ENCODE measurements at places on chromosomes 4 and X. TPM values are rescaled to one million over a fixed set of nuclear protein-coding genes. Genes with fewer than 3 reads are reported as not detected.

GRCh38 chrX:38138900-38139299 is 81.8 kb downstream of the SRPX start:
- H3K36me3 ChIP-seq: no peaks in the 10 kb centered on the region
- H3K27ac ChIP-seq: no peak overlapping the region
- H3K4me3 ChIP-seq: no peak overlapping the region
- no peaks in the 10 kb centered on the region for H3K4me1 ChIP-seq
- DNase-seq: no peak
- H3K27me3 ChIP-seq: no peaks in the 10 kb centered on the region

- no peak overlapping the region for H3K27ac ChIP-seq
- no peaks in the 10 kb centered on the region for H3K27me3 ChIP-seq
Measured at GRCh38 chr4:16725252-16725651, 173.2 kb downstream of the LDB2 start.

DNA sequence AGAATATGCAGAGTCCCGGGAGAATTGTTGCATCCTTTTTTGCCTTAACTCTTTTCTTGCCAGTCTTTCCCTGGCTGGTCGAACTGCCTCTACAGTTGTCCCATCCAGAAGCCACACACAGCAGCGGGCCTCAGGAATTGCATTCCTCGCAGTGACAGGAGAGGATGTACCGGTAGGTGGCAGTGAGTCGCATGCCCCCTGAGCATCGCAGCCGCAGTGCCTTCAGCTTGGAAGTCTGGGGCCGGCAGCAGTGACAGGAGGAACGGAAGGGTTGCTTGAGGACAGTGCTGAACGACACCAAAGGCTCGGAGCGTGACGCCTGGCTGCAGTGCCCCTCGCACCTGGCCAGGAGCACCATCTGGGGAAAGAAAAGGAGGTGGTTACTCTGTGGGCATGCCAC is 23.5 kb downstream of the NDP start:
- no peak overlapping the region for H3K27ac ChIP-seq
- no peaks in the 10 kb centered on the region for H3K27me3 ChIP-seq
- peaks cover 3% of the 10 kb centered on the region for H3K4me1 ChIP-seq
- DNase-seq: no peak
- H3K36me3 ChIP-seq: no peaks in the 10 kb centered on the region

- H3K36me3 ChIP-seq: no peaks in the 10 kb centered on the region
- H3K27me3 ChIP-seq: no peaks in the 10 kb centered on the region
- no peak for DNase-seq
- no peak overlapping the region for H3K27ac ChIP-seq
Measured at GRCh38 chr4:39178706-39179105, 3.6 kb upstream of the WDR19 start.

RAI2 gene
- 32.8 TPM for total RNA-seq

DNA sequence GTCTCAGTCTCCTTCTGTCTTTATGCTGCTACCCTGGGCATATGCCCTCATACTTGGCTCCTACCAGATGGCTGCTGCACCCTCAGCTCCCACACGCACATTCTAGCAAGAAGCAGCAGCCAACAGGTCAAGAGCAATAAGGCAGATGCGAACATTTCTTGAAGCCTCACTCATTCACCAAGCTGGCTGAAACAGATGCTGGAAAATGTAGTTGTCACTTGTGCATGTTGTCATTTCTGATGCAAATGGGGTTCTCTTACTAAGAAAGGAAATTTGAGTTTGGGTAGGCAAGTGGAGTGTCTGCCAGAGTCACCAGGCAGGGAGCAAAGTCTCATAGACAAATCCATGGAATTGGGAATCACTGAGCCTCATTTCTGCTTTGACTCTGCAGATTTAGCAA is 57.4 kb upstream of the SORBS2 start:
- peak; percentile 77 for DNase-seq
- H3K27me3 ChIP-seq: no peaks in the 10 kb centered on the region
- no peak overlapping the region for H3K27ac ChIP-seq
- H3K4me1 ChIP-seq: peaks cover 10% of the 10 kb centered on the region

DNA sequence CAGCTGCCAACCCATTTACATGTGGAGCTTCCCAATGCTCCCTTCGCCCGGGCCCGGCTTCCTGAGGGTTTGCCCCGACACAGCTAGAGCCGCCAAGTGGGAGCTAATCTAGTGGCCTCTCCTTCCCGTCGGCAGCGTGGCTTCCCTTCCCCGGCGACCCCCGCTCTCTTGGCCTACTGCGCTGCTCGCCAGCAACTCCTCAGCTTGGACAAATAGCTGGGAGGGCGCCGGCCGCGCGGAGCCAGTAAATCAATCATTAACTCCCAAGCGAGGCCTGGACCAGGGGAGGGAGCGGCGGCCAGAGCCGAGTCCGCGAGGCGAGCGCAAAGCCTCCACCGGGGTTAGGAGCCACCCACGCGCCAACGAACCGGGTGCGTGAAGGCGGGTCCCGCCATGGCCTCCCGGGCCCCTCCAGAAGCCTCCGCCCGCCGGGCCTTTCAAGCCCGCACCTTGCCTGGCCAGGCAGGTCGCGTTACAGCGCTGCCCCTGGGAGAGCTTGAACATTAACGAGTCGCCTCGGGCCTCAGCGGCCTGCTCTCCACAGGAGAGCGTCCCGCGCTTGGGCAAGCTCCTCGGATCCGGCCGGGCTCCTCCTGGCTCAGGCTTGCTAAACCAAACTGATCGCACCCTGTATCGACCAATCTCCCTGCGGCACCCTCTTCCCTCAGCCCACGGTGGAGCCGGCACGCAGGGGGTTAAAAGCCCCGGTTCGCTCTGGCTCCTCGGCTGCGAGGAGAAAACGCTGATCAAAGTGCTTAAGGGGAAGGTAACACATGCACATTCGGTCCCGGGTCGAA is 10.6 kb upstream of the BCOR start:
- H3K4me1 ChIP-seq: peaks cover 31% of the 10 kb centered on the region
- H3K4me3 ChIP-seq: peak overlapping the region; percentile 59
- no peaks in the 10 kb centered on the region for H3K36me3 ChIP-seq
- no peak for DNase-seq
- H3K27ac ChIP-seq: peak overlapping the region; percentile 95
- peaks cover 14% of the 10 kb centered on the region for H3K27me3 ChIP-seq

GAGE12J gene
- not detected for total RNA-seq

HMGB2 gene
- 35.7 TPM for total RNA-seq

- no peaks in the 10 kb centered on the region for H3K36me3 ChIP-seq
- no peaks in the 10 kb centered on the region for H3K4me1 ChIP-seq
- no peak for DNase-seq
- H3K27me3 ChIP-seq: no peaks in the 10 kb centered on the region
Measured at GRCh38 chr4:3852711-3853110, 86.5 kb downstream of the ADRA2C start.

DNA sequence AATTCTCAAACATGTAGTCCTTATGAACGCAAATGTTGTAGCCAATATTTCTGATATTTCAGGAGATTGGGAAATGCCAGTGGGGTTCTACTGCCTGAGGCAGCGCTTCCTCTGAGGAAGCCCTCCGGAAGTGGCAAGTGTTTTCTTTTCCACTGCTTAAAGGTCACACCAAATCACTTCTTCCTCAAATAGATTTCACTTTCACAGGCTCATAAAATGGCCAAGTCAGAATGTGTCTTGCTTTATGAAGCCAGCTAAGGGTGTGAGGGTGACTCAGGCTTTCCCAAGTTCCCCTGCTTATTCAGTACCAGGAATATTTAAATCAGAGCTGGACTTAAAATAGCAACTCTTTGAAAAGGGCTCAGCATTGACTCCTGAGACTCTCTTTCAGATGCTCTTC is 514.2 kb upstream of the DIPK2B start:
- H3K36me3 ChIP-seq: no peaks in the 10 kb centered on the region
- no peak overlapping the region for H3K27ac ChIP-seq
- H3K4me3 ChIP-seq: no peak overlapping the region
- no peaks in the 10 kb centered on the region for H3K27me3 ChIP-seq

DNA sequence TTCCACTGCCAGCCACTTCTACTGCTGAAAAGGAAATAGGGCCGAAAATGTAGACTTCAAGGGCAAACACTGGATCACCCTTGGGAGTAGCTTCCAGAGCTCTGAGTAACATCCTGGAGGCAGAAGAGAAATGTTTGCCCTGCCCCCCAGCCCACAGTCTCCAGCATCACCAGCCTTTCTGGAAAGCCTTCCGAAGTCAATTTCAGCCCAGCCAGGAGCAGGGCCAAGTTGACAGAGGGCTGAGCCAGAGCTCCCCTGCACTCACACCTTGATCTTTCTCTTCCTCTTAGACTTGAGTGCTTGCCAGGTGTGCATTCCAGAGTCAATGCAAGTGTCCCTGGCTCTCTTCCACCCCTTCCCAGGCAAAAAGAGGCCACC is 35.2 kb downstream of the SLC25A5 start:
- no peaks in the 10 kb centered on the region for H3K36me3 ChIP-seq
- peak overlapping the region; percentile 15 for H3K27ac ChIP-seq
- H3K27me3 ChIP-seq: no peaks in the 10 kb centered on the region
- H3K4me3 ChIP-seq: no peak overlapping the region

DNA sequence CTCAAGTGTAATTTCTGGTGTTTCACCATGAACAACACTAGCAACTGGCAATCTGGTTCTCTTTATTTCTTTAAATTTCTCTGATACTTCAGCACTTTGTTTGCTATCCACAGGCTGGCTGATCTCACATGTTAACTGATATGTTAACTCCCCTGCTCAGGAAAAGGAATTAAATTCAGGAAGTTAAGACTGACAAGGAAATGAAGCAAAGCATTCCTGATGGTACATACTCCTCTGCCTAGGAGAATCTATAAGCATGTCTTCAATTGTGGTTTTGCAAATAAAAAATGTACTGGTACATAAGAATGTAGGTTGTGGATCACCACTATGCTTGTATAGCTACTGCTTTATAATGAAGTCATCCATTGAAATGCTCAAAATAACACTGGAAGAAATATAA is 1119.2 kb upstream of the INTU start:
- no peak overlapping the region for H3K4me3 ChIP-seq
- no peaks in the 10 kb centered on the region for H3K36me3 ChIP-seq
- no peak overlapping the region for H3K27ac ChIP-seq
- no peak for DNase-seq

DNA sequence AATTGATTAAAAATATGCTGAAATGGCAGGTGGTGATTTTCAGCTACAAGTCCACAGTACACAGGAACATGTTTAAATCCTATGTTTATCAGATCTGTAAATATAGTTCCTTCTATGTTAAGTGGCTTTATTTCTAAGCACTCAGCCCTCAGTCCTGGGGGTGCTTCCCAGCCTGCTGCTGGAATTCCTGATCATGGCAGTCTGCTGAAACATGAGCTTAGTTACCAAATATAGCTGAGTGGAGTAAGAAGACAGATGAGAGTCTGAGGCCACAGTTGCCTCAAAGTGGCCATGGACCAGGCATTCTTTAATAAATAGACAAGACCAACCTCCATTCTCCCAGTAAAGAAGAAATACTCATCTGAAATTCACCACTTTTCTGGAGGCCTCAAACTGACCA is 17.1 kb upstream of the DDX60 start:
- H3K27me3 ChIP-seq: no peaks in the 10 kb centered on the region
- no peak for DNase-seq
- no peaks in the 10 kb centered on the region for H3K4me1 ChIP-seq
- H3K36me3 ChIP-seq: no peaks in the 10 kb centered on the region
